Fibroblast of skin of back (primary cell): ENCODE measurements at places on chromosomes 4 and X.

- peak; percentile 68 for DNase-seq
Observed at GRCh38 chrX:141341341-141341740, 99.0 kb upstream of the SPANXC start.

GRCh38 chr4:184506527-184507121 lies 32.3 kb upstream of the IRF2 start:
- no peak for DNase-seq

- no peak for DNase-seq
Observed at GRCh38 chr4:36467670-36468069, 186.3 kb downstream of the DTHD1 start.

- no peak for DNase-seq
Observed at GRCh38 chrX:129565046-129565650, 25.1 kb downstream of the OCRL start.

GRCh38 chr4:140969296-140969695 lies 164.0 kb downstream of the RNF150 start:
- DNase-seq = no peak

DNA sequence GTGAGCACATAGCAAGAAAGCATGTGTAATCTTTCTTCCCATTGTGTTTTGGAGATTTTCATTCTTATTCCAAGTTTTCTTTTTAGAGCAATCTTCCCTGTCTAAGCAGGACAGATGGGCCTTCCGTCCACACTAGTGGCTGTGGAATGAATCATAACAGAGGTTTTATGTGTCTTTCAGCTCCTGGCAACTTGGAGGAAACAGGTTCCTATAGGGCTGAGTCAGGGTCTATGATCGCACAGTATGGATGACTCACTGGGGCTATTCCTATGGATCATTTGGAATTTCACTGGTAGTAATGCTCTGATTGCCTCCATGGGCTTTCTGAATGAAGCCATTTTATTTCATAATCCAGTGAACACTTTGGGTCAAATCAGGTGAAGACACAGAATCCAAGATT lies 51.8 kb upstream of the CBLL2 start:
- peak; percentile 95 for DNase-seq

DNA sequence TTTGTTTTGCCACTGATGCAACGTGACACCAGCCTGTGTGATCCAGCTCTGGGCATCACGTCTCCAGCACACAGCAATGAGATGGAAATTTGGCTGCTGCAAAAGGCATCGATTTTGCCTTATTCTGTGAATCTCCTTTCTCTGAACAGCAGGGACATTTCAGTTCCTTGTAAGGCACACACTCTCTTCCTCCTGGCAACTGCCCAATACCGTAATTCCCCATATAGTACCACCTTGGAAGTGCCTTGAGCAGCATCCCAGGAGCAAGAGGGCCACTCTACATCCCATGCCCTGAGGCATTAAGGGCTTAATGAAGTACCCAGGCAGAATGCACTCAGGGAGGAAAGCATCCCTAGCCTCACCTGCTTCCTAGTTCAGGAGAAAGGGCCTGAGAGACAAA lies 10.5 kb upstream of the MAMLD1 start:
- peak; percentile 42 for DNase-seq

- DNase-seq = no peak
Observed at GRCh38 chr4:125365731-125366130, 51.0 kb downstream of the FAT4 start.

GRCh38 chrX:130649738-130650137 lies 248.0 kb downstream of the RBMX2 start:
- no peak for DNase-seq
